ENCODE measurements at places on chromosomes 3 and 15.
A peak's percentile ranks its signal among the peaks of the same experiment; 100 is the strongest.

GRCh38 chr3:107432646-107433045 is 55.4 kb downstream of the CCDC54 start:
- no peak for DNase-seq

- no peak for DNase-seq
Measured at GRCh38 chr15:90561344-90562244, 31.9 kb downstream of the CRTC3 start.

DNA sequence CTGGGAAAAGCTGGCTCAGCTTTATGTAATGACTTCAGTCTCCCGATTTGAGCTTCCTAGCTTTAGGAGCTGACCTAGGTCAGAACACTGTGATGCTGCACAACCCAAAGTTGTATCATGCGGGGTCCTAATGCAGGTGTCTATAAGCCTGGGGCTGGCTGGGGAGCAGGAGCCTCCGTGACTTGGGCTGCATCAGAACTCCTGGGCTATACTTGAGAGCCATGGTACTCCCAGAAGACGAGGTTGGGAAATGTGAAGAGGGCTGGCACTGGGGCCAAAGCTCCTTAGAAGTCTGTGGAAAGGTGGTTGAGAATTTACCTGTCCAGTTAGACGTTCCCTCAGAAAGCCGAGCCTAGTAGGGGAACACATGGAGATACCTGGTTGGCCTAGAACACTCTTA is 57.0 kb downstream of the BSN start:
- DNase-seq, result no peak

- no peak for DNase-seq
Measured at GRCh38 chr3:194306109-194306686, 44.9 kb downstream of the CPN2 start.

DNA sequence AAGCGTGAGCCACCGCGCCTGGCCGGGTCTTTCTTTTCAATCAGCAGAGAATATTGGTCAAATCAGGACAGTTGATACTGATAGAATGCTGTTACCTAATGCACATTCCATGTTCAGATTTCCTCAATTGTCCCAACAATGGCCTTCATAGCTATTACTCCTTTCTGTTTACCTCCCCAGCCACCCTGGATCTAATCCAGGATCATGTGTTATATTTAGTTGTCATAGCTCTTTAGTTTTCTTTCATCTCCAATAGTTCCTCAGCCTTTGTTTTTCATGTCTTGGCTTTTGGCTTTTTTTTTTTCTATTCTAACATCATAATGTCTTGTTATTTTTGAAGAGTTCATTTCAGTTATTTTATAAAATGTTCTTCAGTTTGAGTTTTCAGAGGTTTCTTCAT is 14.6 kb downstream of the USP3 start:
- no peak for DNase-seq

DNA sequence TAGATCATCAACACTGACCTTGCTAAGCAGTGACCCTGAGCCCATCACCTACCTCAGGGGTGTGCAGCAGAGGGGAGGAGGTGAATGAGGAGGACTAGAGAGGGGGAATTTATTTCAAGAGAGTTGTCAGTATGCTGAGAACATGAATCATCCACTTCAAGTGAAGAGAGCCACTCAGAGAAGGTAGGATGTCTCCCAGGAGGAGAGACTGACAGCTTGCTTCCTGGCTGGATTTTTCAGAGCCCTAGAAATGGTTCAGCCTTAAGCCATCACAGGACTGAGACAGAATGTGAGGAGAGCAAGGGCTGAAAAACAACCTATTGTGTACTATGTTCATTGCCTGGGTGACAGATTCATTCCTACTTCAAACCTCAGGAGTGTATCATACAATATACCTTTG is 34.8 kb downstream of the CCNL1 start:
- no peak for DNase-seq

GRCh38 chr15:87757084-87757483 is 499.5 kb downstream of the NTRK3 start:
- DNase-seq, result no peak

DNA sequence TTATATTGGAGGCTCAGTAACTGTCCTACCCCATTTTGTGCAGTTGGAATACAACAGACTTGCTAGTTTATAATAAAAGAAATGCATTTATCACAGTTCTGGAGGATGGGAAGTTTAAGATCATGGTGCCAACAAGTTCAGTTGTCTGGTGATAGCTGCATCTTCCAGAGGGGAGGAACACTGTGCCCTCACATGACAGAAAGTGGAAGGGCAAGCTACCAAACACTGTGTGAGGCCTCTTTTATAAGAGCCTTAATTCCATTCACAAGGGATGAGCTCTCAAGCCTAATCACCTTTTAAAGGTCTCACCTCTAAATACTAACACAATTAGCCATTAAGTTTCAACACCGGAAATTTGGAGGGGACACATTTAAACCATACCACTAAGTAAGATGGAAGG is 1073.9 kb downstream of the PLOD2 start:
- no peak for DNase-seq

DNA sequence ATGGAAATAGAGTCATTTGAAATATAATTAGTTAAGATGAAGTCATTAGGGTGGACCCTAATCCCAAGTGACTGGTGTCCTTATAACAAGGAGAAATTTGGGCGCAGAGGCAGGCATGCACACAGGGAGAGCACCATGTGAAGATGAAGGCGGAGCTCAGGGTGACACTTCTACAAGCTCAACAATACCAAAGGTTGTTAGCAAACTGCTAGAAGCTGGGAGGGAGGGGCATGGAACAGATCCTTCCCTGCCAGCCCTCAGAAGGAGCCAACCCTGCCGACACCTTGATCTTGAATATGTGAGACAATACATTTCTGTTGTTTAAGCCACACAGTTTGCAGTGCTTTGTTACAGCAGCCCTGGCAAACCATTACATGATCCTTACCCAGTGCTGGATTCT is 57.8 kb downstream of the CCNL1 start:
- DNase-seq, result no peak

GRCh38 chr3:121735047-121735696 is 14.4 kb downstream of the GOLGB1 start:
- DNase-seq, result no peak

DNA sequence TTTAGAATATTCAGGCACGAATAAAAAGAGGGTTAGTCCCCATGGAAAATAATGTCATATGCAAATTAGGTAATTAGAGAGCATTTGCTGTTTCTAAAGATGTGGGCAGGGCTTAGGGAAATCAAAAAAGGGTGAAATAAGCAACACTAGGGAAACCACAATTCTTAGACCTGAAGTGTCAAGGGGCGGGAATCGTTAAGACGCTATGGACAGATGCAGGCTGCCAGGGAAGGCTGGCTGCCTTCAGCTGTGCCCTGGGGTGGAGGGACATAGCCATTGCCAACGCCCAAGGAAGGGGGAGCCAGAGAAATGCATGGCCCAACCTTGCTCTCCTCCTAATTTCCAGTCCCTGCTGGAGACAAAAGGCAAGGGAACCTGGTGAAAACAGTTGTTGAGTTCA is 141.7 kb upstream of the PROK2 start:
- no peak for DNase-seq

DNA sequence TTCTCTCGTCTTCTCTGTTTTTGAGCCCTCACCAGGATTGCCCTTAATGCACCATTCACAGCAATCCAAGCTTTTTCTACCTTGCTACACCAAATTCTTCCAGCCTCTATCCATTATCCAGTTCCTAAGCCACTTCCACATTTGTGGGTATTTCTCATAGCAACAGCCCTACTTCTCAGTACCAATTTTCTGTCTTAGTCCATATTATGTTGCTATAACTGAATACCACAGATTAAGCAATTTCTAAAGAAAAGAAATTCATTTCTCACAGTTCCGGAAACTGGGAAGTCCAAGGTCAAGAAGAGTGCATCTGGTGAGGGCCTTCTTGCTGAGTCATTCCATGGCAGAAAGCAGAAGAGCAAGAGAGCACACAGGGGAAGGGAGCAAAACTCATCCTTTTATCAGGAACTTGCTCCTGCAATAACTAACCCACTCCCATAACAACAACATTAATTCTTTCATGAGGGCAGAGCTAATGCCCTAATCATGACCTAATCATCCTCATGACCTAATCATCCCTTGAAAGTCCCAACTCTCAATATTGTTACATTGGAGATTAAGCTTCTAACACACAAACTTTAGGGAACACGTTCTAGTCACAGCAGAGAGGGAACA is 9.7 kb upstream of the EIF1B start:
- DNase-seq, result no peak

GRCh38 chr3:101842245-101842934 is 6.9 kb upstream of the NFKBIZ start:
- DNase-seq, result no peak

- DNase-seq, result no peak
Measured at GRCh38 chr3:152400887-152401286, 132.2 kb downstream of the MBNL1 start.

GRCh38 chr3:43699864-43700263 is 9.1 kb downstream of the ABHD5 start:
- DNase-seq, result no peak

GRCh38 chr3:193029800-193030199 is 112.1 kb upstream of the MB21D2 start:
- DNase-seq, result no peak

DNA sequence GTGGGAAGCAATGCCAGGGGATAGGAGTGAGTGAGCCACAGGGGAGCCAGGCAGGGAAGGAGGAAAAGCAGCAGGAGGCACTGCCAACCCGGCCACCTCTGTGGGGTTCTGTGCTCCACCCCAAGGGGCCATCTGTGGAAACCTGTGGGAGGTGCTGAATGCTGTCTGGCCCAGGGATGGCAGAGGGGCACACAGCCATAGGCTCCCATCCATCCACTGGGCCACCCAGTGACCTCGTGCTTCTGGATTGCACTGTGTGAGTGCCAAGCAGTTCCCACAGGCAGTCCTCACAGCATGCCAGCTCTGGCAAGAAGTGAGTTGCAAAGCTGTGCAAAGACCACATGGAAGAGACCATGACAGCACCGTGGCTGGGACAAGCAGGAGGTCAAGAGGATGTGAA is 27.5 kb downstream of the DNAJB8 start:
- DNase-seq, result no peak

DNA sequence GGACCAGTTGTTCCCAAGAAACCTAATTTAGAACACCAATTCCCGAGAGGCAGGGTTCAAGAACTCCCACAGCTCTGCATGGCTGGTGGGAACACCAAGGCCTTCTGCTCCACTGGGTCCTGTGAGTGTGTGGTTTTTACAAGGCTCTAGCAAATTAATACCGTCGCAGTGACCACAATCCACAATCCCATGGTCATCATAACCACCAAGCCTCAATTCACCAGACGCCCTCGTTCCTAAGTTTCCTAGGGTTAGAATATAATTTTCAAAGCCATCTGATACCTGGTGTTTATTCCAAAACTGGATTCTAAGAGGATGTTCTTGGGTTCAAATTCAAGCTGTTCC is 114.9 kb upstream of the RPL32 start:
- no peak for DNase-seq

DNA sequence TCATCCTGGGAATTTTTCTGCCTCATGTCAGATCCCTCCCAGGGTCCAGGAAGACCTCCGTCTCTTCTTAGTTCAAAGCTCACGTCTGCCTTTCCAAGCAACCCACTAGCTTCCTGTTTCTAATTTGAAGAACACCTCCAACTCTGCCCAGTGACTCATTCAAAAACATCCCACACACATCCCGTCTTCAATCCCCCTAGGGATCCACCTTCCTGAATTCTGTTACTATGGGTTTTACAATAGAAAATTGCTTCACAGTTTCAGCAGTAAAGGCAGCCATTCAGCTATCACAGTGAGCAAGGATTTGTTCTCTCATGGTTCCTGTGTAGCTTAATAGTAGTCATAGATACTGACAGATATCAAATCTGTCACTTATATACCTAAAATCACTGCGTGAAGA is 308.3 kb upstream of the CCDC54 start:
- DNase-seq, result no peak

- DNase-seq, result no peak
Measured at GRCh38 chr15:70100474-70101341, 3.0 kb upstream of the TLE3 start.

- DNase-seq, result peak; percentile 74
Measured at GRCh38 chr3:15268033-15268631, 62.1 kb downstream of the CAPN7 start.

- DNase-seq, result no peak
Measured at GRCh38 chr3:157120071-157120892, 39.7 kb downstream of the CCNL1 start.

DNA sequence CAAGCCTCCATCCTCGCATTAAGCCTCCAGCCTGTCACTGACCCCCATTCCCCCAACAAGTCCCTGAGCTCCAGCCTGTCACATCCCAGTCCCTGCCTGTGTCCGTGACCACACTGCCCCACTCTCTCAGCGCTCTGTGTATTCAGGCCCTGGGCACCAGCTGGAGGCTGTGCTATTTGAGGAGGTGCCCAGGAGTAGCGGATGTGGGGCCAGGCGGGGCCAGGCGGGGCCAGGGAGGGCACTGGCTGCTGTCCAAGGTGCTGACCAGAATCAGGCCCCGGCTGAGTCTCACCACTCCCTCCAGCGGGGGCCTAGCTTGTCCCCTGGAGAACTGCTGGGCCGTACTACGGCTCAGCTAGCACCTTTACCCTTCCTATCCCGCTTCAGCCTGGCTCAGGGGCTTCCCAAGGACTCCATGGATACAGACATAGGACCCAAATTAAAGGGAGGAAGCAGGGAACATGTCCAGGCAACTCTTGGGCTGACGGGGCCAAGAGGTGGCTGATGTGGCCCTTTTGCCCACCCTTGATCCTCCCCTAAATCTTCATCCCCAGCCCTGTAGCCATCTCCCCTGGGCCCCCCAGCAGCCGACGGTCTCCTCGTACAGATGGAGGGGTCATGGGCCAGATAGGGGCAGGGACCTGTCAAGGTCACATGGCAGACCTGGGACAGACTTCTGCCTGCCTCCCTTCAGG is 1.1 kb downstream of the HHATL start:
- DNase-seq, result peak; percentile 14

DNA sequence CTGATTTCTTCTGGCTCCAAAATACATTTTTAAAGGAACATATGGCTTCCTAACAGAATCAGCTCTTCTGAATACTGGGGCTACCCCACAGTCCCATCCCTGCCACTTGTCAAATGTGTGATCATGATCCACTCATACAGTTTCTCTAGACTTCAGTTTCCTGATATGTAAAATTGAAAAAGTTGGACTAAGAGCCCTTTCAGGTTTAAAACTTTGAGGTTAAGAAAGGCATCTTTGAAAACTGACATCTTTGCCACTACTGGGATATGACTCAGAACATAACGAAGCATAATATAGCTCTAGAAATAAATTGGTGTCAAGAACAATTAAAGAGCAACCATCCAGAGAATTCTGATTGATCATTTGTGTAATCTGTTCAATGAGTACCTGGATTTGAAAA is 248.3 kb downstream of the IL5RA start:
- DNase-seq, result no peak

Measured in stimulated activated CD8-positive, alpha-beta memory T cell treated with anti-CD3 and anti-CD28 coated beads, Interleukin-7, amount 100 ng/mL, for 4 hours (primary cell).